NCI-H2081 treated with DMSO at 0.1 percent for 48 hours (cell line): ENCODE measurements at places on chromosomes 3 and 15.

- no peak for DNase-seq
These were observed 482.7 kb upstream of the ADAMTS9 start for GRCh38 chr3:65170390-65171042.

GRCh38 chr15:60397772-60398445 is at the start of gene ANXA2:
TSS of gene ANXA2 (minus strand) at chr15:60397986. CDS start at chr15:60386075, 11,911 bp downstream.
- DNase-seq, result no peak

- DNase-seq, result no peak
These were observed 159.4 kb downstream of the TMEM108 start for GRCh38 chr3:133197619-133198018.

GRCh38 chr15:73704869-73705645 is 20.9 kb downstream of the CD276 start:
- no peak for DNase-seq

DNA sequence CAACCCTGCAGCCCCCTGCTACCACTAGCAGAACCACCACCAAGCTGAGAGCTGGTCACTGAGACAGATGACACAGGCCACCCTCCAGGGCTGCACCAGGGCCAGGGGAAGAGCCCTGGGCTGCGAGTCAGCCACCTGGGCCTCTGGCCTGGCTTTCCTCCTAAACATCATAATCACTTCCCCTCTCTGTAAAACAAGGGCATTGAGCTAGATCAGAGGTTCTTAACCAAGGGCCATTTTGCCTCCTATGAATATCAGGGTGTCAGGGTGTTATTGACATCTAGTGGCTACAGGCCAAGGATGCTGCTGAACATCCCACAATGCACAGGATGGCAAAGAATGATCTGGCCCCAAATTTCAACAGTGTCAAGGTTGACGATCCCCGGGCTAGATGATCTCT is 25.2 kb downstream of the TLE3 start:
- DNase-seq, result no peak

DNA sequence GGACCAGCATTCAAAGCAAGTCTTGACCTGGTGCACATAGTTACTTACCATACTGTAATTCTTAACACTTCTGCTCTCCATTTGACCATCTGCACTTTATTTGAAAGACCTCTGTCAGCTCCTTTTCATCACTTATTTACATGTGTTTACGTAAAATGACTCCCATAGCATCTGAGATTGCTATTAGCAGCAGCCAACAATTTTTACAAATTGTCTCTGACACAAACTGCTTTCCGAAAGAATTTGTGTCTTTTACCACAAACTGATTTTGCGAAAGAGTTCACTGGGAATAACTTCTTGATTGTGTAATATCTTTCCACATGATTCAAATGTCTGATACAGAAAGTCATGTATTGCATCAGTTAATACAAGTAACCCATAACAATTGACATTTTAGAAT is 144.1 kb upstream of the PEX5L start:
- DNase-seq, result no peak

DNA sequence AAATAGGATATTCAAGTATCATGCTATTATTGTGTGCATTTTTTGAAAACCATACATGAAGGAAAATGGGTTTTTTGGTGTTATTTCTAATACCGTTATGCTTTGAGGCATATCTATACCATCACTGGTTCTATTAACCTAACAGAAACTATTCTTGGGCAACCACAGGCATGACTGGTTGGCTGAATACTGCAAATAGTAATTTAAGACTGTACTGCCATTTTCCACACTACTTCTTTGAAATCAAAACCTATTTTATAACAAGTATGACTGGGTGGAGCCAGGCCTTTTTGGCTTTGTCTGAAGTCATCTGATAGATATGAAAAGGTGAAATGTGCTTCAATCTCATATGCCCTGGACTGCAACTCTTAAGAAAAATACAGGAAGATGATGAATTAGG is 115.1 kb downstream of the ULK4 start:
- no peak for DNase-seq

DNA sequence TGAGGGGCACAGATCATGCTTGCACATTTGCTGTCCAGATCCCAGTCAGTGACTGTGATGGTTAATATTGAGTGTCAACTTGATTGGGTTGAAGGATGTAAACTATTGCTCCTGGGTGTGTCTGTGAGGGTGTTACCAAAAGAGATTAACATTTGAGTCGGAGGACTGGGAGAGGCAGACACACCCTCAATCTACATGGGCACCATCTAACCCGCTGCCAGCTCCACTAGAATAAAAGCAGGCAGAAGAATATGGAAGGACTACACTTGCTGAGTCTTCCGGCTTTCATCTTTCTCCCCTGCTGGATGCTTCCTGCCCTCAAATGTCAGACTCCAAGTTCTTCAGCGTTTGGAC is 5.1 kb downstream of the GP9 start:
- DNase-seq, result no peak

DNA sequence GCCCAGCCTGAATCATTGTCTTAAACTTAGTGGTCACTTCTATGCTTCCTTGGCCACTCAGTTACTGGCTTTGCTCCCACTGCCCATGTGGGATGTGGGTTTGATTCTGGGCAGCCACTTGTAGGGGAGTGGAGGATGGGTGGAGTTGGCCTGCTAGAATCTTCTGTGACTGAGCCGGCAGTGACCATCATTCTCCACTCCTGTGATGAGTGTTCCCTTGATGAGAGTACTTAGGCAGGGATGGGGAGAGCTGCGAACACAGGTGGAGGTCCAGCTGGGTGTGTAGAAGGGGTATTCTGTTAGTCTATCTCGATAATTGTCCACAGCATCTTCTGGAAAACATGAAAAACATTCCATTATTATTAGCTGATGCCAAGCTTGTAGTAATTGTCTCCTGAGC is 8.0 kb downstream of the TM6SF1 start:
- no peak for DNase-seq

GRCh38 chr3:5431146-5431545 is 243.6 kb downstream of the EDEM1 start:
- no peak for DNase-seq
